ENCODE measurements at places on chromosomes 12 and 14.

DNA sequence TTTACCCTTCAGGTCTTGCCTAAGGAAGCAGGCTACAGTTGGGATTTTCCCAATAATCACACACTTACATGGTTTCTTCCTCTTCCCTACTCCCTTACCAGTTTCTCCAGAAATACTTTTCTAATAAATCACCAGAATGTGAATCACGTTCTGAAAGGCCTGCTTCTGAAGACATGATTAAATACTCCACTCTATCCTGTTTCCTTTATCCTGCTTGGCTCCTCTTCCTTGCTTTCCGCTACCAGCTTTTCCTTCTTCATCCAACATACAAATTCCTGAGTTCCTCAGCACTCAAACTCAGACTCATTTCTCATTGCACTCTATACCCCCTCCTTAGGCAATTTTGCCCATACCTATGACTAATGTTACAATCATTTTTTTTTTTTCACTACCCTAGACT, 118.3 kb downstream of the MGAT4C start:
- no peak for DNase-seq

GRCh38 chr14:99401621-99402284, 78.9 kb downstream of the SETD3 start:
- no peak for DNase-seq

DNA sequence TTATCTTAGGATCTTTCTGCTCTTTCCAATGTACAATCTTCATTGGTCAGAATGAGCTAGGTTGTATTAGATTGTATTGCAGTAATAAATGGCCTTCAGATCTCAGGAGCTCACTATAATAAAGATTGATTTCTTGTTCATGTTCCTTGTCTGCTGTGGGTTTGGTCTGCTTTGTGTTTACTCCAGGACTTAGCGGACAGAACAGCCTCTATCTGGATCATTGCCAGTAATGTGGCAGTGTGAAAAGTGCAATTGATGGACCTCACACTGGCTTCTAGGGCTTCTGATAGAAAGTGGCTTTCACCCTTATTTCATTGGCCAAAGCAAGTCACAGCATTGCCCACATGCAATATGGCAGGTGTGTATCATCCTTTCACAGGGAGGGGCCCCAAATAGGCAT, 81.2 kb downstream of the BTG1 start:
- DNase-seq = peak; percentile 74

DNA sequence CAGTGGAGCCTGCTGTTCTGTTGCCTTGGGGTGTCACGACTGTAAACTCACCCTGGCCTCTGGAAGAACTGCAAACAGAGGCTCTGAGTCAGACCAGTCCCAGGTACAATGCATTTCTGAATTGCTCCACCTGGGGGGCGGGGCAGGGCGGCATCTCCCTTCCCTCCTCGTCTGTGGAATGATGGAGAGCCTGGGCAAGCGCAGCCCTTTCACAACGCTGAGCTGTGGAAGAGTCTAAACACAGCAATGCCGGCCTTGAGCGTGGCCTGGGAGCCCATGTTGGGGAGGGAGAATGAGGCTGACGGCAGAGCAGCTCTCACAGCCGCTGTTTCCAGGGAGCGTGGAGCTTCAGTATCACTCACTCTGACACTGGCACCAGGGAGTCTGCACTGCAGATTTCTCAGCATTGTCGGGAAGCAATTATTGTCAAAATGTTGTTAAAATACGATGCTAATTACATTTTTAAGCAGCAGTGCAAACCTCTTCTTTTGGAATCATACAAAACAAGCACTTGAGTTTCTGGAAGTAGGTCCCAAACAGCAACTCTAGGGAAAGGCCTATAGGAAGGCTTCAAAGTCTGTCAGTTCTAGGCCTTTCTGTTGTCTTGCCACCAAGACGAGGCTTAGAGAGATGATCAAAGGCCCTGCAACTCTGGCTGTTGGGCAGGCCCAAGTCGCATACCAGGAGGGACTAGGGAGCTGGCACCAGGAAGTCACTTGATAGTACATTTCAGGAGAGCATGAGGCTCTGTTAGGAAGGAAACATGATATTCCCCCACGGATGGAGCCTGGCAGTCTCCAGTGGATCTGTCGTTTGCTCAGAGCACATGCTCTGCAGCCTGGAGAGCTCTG, 244.0 kb upstream of the FKBP4 start:
- DNase-seq = peak; percentile 28

DNA sequence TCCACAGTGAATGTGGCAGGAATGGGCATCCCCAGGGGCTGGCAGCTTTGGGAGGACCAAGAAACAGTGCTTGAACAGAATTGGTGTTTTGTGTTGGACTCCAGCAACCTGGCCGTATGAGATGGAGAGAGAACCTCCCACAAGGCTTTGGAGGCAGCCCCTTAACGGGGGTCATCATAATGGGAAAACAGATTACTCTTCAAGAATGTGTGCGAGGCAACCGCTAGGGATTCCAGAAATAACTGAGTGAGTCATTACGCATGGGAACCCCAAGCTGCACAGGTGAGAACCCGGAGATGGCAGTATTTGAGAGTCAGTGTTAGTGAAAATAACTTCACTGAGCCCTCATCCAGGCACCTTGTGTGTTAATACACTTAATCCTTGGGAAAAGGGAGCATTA, 567.8 kb upstream of the TBX3 start:
- DNase-seq = no peak

DNA sequence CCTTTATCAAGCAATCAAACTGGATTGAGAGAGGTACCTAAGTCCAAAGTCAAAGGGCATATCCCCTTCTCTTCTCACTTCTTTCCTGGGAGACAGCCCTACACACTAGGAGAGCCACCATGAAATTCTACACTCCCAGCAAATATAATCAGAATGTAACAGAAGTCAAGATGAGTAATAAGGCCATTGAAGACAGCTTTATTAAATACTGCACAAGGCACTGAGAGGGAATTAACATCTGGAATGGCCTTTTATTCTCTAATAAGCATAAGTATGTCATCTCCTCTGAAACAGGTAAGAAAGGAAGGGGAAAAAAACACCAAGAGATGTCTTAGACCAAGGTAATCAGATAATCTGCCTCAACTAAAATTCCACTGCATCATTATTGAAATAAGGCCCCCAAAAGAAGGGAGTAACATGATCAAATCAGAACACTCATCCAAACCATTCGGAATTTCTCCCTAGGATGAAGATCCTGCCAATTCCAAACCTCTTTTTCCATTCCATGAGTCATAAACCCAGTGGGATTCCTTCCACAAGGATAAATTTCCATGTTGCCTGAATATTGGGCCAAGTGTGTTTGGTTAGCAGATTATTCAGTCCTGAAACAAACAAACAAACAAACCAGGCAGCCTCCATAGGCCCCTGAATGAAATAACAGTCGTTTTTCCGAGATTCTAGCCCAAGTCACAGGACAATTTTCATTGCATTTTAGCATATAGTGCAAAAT, 19.9 kb downstream of the SLC35F4 start:
- DNase-seq = no peak

GRCh38 chr14:64714432-64715025, 10.3 kb downstream of the PLEKHG3 start:
- DNase-seq = no peak

DNA sequence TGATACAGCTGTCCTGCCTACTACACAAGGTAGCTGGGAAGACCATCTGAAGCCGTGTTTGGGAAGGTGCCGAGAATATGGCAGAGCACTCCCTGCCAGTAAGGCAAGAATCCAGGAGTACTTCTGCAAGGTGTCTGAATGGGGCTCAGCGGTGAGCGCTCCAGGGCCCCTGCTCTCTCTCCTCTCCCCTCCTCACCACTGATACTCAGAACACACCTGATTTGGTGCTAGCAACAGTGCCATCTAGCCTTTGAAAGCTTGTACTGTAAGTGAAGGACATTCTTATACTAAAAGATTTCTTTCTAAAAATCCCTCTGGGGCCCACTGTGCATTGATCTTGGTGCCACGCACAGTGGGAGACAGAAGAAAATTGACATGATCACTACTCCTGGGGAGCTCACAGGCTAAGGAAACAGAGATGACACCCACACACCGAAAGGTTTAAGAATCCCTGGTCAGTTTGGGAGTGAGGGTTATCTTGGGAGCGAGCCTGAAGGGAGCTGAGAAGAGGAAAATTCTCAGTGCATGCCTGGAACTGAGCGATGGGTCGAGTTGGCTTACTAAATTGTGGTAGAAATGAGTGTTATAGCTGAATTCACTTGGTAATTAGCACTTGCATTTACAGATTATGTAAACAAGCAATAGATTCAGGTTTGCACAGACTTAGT, 216.9 kb downstream of the NTF3 start:
- DNase-seq = peak; percentile 43

GRCh38 chr14:55354500-55354899, 57.1 kb downstream of the ATG14 start:
- peak; percentile 83 for DNase-seq
